Activated CD4-positive, CD25-positive, alpha-beta regulatory T cell treated with anti-CD3 and anti-CD28 coated beads, Interleukin-2, amount 50 U/mL, for 16 hours (primary cell): ENCODE measurements at places on chromosomes 12 and 14.

- no peak for DNase-seq
Measured at GRCh38 chr12:1054117-1054870, 63.3 kb downstream of the ERC1 start.

DNA sequence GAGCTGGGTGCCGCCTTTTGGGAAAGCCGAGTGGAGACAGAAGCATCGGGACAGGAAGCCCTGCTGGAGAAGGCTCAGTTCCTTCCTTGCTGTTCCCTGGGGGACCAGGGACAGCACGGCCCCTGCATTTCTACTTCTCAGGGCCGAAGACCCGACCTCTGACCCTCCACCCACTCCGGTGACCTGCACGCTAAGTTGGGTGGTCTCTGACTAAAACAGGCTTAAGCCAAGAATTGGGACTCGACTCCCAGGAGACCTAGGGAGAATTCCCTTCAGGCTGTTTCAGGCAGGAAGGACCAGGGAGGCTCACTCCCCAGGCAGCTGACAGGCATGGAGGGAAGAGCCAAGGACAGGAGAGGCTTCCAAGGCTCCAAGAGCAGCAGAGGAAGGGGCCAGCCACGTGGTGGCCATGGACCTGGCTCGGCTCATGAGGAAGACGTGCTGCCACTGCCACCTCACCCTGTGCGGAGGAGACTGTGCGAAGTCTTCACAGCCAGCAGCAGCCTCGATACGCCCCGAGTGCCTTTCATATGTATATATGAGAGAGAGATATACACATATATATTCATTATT is 43.9 kb downstream of the DCAF4 start:
- no peak for DNase-seq

GRCh38 chr12:6820166-6820565 is 1.5 kb upstream of the GPR162 start:
- no peak for DNase-seq

DNA sequence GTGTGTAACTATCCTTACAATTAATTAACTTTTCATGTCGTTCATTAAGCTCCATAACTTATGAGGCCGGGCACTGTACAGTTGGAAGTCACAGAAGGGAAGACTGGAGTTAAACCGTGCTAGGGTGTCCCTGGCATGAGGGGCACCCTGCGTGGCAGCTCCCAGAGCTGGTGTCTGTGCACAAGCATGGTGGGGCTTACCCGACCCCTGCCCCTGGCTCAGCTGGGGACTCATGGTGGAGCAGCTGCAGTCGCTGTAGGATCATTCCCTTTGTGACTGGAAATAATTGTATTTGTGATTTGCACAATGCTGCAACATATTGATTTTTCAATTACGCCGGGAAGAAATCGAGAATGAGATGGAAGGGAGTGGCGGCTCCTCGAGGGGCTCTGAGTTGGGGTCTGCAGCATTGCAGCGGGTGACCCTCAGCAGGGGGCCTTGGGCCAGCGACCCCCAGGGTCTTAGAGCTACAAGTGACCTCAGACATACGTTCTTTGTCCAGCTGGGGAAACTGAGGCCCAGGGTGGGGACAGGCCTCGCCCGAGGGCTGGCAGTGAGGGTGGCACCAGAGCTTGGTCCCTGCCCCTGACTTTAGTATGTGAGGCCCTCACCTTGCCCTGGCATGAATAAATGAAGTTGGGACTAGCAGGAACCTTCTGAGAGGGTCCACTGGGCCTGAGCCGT is 125.4 kb downstream of the KIF26A start:
- no peak for DNase-seq

DNA sequence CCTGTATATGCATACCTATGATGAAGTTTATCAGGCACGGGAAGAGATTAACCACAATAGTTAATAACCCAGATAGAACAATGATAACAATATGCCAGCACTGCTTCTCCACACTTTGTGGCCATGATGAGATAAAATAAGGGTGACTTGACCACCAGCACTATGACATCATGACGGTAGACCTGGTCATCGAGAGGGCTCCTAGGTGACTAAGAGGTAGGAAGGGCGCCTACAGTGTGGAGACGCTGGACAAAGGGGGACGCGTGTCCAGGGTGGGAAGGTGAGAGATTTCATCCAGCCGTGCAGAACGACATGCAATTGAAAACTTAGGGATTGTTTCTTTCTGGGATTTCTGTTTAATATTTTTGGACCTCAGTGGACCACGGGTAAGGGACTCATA is 221.8 kb upstream of the RTL1 start:
- DNase-seq, result no peak

- DNase-seq, result no peak
Measured at GRCh38 chr12:110344657-110345056, 58.9 kb downstream of the ANAPC7 start.

DNA sequence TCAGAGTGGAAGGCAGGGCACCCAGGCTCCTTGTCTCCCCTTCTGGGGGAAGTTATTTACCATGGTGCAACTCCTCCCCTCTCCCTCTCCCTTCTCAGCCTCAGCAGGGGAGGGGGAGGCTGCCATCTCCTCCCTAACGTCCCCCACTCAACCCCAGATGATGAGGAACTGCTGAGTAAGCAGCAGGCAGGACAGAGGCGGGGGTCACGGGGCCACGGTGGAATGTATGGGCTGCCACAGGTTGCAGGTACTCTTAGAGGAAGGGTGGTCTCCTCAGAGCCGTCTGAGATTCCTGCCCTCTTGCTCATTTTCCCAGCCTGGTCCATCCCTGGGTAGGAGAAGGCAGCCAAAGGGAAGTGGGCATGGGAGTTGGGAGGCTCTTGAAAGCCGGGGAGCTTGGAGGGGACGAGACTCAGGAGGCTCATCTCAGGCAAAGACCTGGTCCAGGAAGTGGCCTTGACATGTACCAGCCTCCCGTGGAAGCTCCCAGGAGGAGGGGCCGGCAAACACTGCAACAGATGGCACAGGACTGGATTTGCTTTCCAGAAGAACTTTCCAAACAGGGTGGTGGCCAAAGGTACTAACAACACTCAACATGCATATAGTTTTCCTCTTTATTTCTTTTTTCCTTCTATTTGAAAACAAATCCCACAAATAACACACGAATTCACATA is 19.0 kb downstream of the RIN3 start:
- DNase-seq, result no peak

DNA sequence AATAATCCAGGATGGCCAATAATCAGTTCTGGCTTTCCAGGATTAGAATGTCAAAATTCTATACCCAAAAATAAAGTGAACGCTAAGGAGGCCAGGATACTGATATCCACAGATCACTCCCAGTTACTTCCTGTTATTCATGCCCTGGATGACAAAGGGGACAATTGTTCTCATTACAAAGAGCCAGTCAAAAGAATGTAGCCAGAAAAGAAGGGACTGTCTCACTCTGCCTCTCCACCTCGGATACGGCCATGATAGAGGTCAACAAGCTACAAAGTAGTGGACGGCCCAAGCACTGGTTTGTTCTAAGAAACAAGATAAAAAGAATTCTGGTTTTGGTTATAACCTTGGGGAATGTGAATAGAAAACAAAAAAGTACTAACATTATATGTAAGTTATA is 116.1 kb upstream of the ATF7IP start:
- no peak for DNase-seq

DNA sequence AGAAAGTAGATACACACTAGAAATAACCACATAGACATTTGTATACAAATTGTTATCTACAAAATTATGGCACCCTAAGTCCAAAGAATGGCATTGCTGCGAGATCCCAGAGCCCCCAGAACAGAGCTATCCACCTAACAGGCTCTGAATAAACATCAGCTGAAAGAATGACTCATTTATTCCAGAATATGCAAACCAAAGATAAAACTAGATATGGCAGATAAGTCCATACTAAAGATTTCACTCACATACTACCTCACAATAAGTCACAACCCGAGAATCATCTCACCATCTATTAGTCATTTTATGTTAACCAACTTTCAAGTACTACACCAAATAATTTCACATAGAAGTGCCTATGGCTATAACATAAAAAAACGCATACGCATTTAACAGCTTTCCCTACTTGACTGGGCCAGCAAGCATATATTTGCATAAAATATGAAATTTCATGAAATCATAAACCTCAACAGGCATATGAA is 5.6 kb downstream of the CNIH1 start:
- DNase-seq, result no peak

DNA sequence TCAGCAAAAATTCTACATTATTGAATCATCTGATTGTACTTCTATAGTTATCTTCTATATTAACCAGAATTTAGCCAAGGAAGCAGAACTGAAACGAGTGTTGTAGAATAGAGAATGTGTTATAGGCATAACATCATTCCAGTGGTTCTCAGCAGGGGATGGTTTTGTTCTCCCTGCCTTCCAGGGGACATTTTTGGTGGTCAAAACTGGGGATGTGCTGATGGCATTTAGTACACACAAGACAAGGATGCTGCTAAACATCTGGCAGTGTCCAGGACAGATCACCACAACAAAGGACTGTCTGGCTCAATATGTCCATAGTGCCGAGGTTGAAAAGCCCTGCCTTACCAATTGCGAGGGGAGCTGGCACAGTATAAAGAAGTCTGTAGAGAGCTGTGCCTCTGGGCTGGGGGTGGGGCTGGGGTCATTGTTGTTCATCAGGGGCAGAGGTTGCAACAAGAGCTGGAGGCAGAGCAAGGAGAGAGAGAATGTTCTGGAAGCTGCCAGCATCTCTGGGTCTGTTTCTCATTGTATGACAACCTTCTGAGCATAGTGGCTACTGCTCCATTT is 1472.8 kb downstream of the AACS start:
- no peak for DNase-seq

GRCh38 chr14:99274346-99275221 is 2.6 kb upstream of the BCL11B start:
- no peak for DNase-seq

DNA sequence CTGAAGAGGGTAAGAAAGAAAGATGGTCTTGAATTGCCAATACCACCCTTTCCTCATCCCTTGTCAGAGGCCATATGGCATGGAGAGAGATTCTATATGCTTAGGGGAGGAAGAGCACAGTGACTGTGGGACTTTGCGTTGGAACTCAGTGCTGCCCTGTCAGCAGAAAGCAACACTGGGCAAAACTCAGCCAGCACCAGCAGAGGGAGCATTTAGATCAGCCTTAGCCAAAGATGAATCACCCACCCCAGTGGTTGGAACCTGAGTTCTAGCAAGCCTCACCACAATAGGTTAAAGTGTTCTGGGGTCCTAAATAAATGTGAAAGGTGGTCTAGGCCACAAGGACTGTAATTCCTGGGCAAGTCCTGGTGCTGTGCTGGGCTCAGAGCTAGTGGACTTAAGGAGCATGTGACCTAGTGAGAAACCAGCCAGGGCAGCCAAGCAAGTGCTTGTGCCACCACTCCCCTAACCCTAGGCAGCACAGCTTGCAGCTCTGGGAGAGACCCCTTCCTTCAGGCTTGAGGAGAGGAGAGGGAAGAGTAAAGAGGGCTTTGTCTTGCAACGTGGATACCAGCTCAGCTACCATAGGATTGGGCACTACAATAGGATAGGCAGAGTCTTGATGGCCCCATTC is 11.4 kb upstream of the BCAT1 start:
- no peak for DNase-seq

GRCh38 chr14:71238835-71239234 is 331.6 kb downstream of the PCNX1 start:
- no peak for DNase-seq

DNA sequence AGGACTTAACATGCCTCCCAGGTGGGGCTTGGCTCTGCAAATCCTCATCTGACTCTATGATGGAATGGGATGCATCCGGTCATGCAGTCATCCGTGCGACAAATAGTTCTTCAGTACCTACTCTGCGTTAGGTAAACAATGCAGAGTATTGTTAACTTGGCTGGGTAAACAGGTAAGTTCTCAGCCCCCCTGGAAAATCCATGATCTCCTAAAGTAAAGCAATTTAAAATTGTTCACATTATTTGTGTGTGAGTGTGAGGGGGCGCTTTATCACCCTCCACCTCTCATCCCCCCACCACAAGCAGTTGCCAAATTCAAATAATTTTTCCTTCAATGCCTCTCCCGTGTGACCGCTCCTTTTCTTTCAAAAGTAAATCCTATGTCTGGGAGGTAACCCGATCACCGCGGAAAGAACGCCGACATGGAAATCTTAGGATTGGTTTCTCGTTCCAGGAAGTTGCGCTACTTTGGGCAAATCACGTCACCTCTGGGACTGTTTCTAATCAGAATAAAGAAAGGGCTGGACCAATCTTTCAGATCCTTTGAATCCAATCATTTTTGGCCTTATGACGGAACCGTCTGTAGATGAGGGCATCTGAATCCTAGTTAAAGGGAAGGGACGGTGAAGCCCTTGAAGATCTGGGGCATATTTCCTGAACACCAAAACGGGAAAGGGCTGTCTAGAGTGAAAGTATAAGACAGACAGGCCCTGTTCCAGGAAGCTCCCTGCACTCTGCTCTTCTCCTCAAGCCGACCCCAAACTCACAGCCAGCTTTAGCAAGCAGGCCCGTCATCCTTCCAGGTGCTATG is 44.0 kb upstream of the SINHCAF start:
- DNase-seq, result no peak

- DNase-seq, result no peak
Measured at GRCh38 chr12:100043631-100044030, 58.9 kb upstream of the ANKS1B start.

GRCh38 chr12:124369055-124369826 is 74.3 kb downstream of the RFLNA start:
- no peak for DNase-seq

GRCh38 chr12:645563-646071 is 17.6 kb downstream of the NINJ2 start:
- no peak for DNase-seq

DNA sequence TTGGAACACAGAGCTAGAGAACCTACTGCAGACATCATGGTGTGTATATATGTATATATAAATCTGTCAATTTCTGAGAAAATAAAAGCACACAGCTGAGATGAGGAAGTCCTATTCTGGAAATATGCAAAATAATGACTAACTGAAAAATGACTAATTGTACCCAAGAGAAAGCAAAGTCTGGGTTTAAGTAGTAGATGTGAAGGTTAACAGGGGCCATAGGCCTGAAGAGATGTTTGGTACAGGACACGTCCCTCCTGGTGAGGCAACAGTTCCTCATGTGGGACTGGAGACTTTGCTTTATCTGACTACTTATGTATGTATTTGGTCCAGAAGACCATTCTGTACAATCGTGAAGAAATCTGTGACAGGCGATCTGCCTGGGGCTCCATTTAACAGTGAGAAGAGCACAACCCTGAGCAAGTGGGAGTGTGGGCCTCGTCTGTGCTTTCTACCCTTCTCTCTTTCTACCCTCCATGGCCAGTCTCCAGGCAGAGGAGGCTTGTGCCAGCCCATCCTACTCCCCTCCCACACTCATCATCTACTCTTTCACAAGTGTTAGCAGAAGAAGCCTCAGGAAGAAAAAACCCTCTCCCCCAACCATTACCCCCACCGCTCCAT is 67.5 kb downstream of the SLC41A2 start:
- DNase-seq, result no peak

DNA sequence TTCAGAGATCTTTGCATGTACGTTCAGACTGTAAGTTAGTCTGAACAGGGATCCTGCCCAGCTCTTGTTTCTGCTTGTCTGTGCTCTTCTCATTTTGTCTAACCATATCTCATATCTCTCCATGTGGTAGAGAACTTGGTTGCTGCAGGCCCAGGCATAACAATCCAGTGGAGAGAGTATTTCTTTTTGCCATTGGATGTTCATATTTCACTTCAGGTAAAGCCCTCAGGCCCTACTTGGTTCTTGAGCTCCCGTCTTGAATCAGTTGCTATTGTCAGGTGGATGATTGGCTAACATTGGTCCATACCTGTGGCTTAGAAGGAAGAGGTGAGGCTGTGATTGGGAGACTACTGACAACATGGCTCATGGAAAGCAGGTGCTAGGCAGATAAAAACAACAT is 357.7 kb upstream of the FLRT2 start:
- DNase-seq, result no peak

- DNase-seq, result no peak
Measured at GRCh38 chr12:113697104-113697503, 225.4 kb upstream of the LHX5 start.

GRCh38 chr14:71089971-71090370 is 182.7 kb downstream of the PCNX1 start:
- DNase-seq, result no peak
